ENCODE measurements at places on chromosomes 2 and 18.

DNA sequence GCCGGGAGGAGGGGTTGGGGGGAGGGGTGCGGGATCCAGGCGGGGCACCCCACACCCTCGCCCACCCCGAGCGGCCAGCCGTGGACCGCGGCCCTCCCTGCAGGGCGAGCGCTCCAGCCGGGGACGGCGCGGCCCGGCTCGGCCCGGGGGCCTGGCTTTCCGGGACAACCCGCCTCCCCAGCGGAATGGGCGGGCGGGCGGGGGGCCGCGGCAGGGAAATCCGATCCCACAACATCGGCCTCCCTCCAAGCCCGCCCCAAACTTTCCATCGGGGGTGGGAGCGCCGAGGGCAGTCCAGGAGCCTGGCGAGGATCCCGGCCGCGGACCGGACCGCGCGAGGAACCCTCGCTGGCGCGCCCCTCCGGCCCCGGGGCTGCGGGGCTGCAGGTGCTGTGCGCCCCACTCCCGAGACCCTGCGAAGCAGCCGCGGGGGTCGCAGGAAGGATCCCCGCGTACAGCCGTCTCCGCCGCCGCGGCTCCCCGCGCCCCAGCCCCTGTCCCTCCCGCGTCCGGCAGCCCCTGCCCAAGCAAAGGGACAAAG is 529 bp downstream of the SEMA4C start:
- no peak for DNase-seq

DNA sequence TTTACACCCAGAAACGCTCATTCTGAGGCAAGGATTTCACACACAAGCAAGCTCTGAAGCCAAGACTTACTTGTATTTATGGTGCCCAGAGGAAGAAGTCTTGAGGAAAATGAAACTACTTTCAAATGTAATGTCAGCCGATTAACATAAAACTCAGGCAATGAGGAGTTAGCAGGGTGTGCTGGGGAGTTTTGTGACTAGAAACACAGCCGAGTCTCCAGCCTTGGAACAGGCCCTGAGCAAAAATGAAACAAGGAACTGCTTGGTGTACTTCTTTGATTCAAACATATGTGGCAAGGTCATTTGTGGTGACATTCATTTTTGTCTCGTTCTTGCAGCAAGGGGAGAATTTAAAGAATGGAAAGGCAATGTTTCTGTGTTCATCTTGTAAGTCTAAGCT is 4.5 kb downstream of the DYTN start:
- DNase-seq: no peak

DNA sequence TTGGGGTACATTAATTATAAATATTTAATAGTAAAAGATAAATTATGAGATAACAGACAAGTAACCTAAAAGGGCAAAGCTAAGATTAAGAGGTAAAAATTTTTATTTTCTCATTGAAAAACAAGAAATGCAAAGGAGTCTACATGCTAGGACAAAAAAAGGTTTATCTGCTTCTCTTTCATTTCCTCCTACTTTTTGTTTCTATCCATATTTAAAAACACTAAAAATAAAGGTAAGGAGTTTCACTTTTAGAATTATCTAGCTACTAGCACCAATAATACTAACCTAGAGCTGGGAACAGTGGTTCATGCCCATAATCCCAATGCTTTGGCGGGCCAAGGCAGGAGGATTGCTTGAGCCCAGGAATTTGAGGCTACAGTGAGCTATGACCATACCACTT is 1551.7 kb upstream of the SLC39A10 start:
- no peak for DNase-seq

GRCh38 chr18:32438173-32438572 is 32.5 kb downstream of the GAREM1 start:
- no peak for DNase-seq

- no peak for DNase-seq
Measured at GRCh38 chr18:2602844-2603243, 31.5 kb downstream of the NDC80 start.

DNA sequence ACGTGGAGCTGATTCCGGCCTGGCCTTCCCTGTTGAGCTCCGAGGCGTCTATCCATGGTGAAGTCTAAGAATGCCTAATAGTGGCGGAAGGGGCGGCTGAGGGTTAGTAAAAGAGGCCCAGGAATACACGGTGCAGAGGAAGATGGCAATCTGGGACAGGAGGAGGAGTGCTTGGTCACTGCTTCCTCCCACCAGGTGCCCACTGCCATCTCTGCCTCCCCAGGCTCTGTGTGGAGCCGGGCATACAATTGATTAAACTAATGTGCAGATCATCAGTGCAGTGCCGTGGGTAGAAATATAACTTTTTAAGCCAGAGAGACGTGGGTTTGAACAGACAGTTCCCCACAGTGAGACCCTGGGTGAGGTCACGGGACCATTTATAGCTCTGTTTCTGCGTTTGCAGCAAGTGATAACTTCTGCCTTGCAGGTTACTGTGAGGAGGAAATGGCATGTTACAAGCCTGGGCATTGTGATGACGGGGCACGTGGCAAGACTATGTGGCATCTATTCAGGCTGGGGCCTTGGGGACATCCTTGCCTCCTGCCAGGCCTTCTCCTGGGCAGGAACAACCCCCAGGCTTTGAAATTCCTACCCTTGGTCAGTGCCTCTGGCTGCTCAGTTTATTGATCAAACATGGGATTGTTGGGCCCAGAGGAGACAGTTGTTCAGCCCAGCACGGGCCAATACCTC is 204.9 kb downstream of the ASB1 start:
- no peak for DNase-seq

DNA sequence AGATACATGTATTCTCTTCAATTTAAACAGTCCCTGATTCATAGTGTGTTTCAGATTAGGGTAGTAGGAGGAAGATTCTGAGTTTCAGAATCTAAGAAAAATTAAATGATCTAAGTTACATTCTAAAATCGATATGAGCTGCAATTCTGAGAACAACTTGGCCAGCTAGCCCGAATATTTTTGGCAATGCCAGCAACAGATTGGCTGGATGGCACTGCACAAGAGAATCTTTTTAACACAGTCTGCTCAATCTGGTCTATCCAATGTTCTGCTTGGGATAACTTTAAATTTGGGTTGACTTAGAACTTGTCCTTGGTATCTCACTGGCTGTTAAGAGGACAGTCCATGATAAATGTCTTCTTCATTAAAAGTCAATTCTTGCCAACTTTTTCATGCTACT is 853.9 kb downstream of the NRXN1 start:
- no peak for DNase-seq

- no peak for DNase-seq
Measured at GRCh38 chr2:231361701-231362554, 33.6 kb upstream of the B3GNT7 start.

DNA sequence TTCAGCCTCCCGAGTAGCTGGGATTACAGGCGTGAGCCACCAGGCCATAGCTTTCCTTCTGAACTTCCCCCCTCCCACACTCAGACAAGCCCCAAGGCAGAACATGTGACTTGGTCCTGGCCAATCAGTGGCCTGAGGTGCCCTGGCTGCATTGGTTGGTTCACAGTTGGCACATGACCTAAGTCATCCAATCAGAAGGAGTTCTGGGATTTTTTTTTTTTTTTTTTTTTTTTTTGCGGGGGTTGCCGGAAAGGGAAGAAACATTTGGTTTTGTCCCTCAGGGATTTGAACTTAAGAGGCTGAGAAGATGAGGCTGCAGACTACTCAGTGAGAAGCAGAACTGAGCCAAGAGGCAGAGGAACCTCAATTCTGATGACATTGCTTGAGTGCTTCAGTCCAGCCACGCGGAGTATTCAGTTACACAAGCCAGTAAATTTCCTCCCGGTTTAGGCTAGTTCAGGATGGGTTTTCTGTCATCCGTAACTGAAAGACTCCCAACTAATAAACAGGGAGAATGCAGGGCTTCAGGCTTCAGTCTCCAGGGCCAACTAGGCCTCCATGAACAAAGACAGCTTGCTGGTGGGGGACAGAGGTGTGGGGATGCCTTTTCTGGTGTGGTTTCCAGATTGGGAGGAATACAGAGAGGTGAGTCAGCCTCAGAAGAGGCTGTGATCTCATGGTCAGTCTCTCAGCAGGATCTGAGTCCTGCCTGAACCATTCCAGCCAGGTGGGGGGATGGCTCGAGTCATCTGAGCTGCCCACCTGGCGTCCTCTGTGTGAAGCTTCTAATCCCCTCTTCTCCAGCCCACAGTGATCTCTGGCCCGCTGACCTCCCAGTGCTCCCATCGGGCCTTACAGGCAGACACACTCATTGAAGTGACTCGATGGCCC is 9.2 kb downstream of the PTMA start:
- DNase-seq: no peak

GRCh38 chr2:202530038-202530437 is 104.7 kb upstream of the FAM117B start:
- no peak for DNase-seq

GRCh38 chr2:192560326-192560725 is 365.6 kb upstream of the TMEFF2 start:
- DNase-seq: no peak

- DNase-seq: no peak
Measured at GRCh38 chr2:226984750-226985582, 149.1 kb downstream of the RHBDD1 start.

DNA sequence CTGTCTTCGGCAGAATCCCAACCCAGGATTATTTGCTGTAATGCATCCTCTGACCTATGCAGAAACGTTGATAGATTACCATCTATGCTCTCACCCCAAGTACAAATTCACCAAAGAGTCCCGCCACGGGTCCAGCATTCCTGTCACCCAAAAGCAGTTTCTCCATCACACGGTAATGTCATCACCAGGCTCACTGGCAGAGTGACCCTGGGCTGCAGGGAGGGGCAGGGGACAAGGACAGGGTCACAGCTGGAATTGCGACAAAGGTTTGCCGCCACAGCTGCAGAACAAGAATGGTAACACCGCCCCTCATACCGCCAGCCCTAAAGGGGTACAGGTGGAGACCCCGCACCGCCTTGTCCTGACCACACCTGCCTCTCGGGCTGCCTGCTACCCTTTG is 40.8 kb upstream of the TMEM177 start:
- DNase-seq: no peak

DNA sequence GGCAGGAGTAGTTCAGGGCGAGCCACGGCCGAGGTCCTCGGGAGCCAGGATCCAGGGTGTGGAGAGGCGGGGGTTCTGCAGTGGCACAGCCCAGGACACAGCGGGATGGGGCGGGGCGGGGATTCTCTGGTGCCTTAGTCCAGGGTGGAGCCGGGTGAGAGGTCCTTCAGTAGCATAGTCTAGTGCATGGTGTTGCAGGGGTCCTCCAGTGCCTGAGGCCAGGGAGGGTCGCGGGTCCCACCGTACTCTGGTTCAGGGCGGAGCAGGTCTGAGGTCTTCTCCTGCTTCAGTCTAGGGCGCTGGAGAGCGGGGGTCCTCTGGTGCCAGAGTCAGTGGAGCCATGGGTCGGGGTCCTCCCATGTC is 131.1 kb downstream of the CCDC74A start:
- DNase-seq: no peak

- no peak for DNase-seq
Measured at GRCh38 chr2:47618272-47618552, 164.7 kb upstream of the MSH6 start.

DNA sequence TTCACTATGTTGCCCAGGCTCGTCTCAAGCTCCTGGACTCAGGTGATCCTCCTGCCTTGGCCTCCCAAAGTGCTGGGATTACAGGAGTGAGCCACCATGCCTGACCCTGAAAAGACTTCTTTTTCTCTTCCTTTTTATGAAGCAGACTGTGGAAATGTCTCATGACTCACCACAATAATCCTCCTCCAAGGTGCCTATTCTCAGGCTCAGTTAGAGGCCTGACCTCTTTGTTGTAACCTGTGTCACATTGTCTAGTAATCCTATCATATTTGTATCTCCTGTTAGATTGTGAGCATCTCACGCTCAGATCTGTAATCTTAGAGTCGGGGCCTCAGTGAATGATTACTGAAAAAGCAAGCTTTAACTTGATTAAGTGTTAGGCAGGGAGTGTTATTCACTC is 18.3 kb upstream of the TAF4B start:
- no peak for DNase-seq
